ENCODE measurements at places on chromosomes 12 and 14.

- no peak for DNase-seq
Measured at GRCh38 chr12:88982694-88983093, 369.6 kb downstream of the DUSP6 start.

DNA sequence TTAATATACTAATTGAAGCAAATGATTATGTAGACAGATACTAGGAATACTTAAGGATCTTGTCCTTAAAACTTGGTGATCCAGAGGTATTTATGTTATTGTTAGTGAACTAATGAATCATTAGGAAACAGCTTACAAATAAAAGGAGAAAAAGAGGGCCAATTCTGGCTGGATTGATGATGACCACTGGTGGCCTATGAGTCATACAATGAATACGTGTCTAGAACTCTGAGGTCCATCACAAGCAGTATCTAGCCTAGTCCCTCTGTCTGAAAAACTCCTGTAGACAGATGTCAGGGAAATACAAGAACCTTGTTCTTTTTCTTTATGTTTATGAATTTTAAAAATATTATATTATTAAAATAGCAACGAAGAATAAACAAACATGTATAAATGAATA is 51.7 kb upstream of the RTL1 start:
- DNase-seq: no peak

DNA sequence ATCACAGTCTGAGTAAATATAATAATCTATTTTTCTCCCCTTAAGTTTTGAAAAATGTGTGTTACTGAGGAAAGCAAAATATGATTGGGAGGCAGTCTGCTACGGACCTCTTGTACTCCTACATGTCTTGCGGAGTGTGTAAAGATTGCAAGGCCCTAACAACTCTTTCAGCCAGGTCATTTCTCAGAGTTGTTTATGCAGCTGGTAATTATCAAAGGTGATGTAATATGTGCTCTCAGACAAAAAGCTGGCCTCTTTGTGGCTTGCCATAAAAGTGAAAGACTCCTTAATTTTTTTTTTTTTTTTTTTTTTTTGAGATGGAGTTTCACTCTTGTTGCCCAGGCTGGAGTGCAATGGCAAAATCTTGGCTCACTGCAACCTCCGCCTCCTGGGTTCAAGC is 40.5 kb upstream of the MON2 start:
- no peak for DNase-seq

DNA sequence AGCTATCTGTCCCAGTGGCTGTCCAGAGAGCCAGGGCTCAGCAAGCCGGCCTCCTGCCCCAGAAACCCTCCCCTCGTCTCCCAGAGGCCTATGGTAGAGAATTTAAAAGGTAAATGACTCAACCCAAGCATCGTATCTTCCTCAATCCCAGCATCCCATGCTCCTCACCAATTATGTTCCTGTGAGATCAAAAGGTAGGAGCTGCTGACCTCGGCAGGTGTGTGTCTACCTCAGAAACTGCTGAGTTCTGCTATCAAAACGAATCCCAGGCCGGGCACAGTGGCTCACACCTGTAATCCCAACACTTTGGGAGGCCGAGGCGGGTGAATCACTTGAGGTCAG is 49.3 kb downstream of the FOXN3 start:
- DNase-seq: no peak

DNA sequence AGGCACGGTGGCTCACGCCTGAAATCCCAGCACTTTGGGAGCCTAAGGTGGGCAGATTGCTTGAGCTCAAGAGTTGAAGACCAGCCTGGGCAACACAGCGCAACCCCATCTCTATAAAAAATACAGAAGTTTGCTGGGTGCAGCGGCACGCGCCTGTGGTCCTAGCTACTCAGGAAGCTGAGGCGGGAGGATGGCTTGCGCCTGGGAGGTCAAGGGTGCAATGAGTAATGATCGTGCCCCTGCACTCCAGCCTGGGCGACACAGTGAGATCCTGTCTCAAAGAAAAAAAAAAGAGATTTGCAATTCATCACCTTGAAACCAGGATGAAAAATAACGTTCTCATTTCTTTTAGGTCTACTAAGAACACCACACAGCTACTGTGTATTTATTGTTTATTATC is 4.0 kb downstream of the STX2 start:
- DNase-seq: peak; percentile 40

GRCh38 chr12:57584050-57584449 is 6.9 kb upstream of the PIP4K2C start:
- no peak for DNase-seq

Measured in activated CD8-positive, alpha-beta memory T cell treated with anti-CD3 and anti-CD28 coated beads, Interleukin-2, amount 50 U/mL, for 48 hours (primary cell).